Astrocyte of the spinal cord (primary cell): ENCODE measurements at places on chromosomes 16 and 17.

- DNase-seq, result no peak
Measured at GRCh38 chr17:60724647-60725046, 47.0 kb downstream of the BCAS3 start.

DNA sequence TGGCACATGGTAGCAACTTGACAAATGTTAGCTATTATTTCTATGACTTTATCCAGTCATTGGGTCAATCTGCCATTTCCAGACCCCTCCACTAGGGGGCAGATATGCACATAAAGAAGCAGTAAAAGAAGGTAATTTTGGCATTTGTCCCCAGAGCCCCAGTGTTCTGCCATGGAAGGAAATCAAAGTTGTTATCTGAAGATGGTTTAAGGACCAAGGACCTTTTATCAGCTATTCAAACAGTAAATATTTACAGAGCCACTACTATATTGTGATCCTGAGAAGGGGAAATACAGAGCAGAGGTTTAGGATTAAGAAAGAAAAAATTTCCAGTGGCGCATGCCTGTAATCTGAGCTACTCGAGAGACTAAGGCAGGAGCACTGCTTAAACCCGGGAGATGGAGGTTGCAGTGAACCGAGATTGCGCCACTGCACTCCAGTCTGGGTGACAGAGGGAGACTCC is 20.0 kb downstream of the TRAF4 start:
- peak; percentile 82 for DNase-seq

GRCh38 chr17:79777894-79778503 is at the start of gene CBX2:
Gene CBX2, plus strand, starts transcription at chr17:79778148. Its CDS starts 88 bp downstream, at chr17:79778236.
- peak; percentile 49 for DNase-seq

- no peak for DNase-seq
Measured at GRCh38 chr16:56093055-56093454, 98.2 kb upstream of the GNAO1 start.

DNA sequence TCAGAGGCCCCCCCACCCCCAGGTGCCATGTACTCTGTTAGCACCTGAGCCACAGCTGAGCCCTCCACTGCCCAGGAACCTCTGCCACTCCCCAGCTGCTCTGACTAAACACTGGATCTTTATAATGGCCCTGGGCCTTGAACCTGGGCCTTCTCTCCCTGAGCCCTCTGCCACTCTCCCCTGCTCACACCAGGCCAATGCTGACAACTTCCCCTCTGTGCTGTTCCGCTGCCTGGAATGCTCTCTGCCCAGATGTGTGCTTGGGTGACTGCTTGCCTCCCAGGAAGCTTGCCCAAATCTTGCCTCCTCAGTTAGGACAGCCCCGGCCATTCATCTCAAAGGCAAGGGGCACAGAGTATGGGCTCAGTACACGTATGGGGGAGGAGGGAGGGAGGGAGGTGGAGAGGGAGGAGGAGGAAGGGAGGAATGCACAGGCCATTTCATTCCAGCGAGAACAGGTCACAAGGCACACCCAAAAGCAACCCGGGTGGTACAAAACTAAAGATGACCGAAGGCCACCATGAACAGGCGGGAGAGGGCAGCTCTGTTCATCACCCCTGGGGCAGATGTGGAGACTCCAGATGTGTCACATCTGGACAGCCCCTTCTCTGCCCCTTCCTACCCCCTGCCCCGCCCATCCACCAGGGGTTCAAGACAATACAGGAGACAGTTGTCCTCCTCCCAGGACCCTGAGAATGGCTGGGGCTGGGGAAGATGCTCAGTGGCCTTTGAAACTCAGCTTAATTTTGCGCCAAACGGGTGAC is 15.3 kb upstream of the TNFRSF13B start:
- DNase-seq, result no peak

- no peak for DNase-seq
Measured at GRCh38 chr17:68516732-68517131, 4.5 kb downstream of the PRKAR1A start.

GRCh38 chr17:13933441-13934276 is 135.6 kb upstream of the COX10 start:
- DNase-seq, result no peak

DNA sequence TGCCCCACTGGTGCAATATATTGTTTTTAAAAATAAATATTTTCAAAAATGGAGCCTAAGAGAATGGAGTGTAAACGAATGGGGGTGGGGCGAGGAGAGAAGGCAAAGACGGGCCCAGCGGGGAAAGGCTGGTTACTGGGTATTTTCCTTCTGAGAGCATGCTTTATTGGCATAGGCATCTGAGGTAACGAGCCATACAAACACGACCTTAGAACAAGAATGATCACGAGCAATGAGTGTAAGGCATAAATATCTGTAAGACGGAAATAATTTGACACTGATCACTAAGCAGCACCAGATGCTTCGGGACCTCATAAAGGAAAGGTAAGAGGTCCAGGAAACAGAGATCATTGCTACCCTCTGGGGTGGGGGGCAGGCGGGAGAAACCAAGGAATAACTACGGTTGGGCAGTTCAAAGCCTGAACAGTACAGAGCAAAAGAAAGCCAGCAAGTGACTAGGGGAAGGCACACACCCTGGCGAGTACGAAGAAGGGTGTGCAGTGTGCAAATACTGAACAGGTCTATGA is 959 bp downstream of the SSH2 start:
- DNase-seq, result peak; percentile 45

DNA sequence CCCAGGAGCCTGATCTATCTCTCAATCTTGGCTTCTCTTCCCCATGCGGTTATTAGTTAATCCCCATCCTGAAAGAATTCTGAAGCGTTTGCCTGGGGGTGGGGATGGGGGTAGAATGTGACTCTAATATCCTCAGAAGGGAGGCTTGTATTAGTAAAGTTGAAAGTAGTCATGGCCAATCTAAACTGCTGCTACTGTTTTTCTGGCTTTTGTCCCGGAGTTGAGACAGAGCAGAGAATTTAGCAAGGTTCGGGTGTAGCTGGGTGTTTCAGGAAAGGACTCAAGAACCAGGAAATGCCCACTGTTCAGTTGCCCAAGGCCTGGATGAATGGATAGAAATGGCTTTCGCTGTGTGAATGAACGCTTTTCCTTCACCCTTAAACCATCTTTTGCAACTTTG is 17.6 kb upstream of the ITGAM start:
- no peak for DNase-seq

DNA sequence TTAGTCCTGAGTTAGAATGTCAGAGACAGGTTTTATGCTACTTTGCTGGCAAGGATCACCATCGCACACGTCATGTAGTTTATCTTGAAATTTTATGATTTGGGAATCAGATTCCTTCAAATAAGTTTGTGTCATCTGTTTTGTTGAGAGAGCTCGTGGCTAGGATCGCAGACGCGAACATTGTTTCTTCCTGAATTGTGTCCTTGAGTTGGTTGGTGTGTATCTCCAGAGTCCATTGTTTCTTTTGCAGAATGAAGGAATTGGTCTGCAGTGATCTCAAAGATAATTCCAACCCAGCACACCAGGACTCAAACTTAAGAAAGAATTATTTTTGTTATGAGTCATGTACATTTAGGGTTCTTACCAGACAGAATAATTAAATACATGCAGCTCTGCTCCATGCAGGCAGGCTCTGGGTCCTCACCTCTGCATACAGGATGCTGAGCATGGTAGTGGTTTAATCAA is 51.6 kb downstream of the PRKCA start:
- peak; percentile 80 for DNase-seq

DNA sequence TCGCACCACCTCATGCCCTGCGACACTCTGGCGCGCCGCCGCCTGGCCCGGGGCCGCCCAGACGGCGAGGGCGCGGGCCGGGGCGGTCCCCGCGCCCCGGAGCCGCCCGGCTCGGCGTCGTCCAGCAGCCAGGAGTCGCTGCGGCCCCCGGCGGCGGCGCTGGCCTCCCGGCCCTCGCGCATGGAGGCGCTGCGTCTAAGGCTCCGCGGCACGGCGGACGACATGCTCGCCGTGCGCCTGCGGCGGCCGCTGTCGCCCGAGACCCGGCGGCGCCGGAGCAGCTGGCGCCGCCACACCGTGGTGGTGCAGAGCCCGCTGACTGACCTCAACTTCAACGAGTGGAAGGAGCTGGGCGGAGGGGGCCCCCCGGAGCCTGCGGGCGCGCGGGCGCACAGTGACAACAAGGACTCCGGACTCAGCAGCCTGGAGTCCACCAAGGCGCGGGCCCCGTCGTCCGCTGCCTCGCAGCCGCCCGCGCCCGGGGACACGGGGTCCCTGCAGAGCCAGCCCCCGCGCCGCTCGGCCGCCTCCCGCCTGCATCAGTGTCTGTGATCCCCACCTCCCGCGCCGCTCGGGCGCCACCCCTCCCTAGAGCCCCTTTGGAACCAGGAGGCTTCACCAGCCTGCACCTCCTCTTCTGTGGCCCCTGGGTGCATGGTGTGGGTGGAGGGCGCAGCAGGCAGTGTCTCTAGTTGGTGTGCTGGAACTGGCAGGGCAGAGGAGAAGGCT is 82.3 kb downstream of the ARHGAP23 start:
- DNase-seq, result peak; percentile 35

DNA sequence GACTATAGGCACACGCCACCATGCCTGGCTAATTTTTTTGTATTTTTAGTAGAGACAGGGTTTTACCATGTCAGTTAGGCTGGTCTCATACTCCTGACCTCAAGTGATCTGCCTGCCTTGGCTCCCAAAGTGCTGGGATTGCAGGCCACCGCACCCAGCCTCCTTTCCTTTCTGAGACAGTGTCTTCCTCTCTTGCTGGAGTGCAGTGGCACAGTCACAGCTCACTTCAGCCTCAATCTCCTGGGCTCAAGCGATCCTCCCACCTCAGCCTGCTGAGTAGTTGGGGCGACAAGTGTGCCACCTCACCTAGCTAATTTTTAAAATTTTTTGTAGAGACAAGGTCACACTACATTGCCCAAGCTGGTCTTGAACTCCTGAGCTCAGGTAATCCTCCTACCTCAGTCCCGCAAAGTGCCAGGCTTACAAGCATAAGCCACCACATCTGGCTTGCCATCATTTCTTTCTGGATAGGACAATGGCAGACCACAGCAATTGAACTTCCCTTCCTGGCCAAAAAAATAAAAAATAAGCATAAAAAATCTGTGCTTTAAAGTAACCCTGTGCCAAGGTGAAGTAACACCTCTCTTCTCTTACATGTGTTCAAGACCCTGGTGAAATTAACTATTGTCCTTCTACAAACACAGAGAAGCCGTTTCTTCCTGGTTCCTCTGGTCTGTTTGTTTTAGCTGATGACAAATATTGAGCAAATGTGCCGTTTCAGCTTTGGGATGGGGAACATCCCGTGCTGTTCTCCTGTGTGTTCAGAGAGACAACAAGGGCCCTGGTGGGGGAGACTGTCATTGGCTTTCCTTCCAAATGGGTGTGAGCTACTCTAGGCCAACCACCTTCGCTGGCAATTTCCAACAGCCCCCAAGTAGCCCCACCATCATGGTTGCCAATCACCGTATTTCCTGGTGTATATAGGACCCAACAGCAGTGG is 60.2 kb downstream of the EMP2 start:
- no peak for DNase-seq

- DNase-seq, result peak; percentile 79
Measured at GRCh38 chr16:69482410-69482991, 58.1 kb downstream of the CYB5B start.

- peak; percentile 86 for DNase-seq
Measured at GRCh38 chr17:4945176-4945943, 3.0 kb downstream of the PFN1 start.

- no peak for DNase-seq
Measured at GRCh38 chr17:77436058-77436442, 295.3 kb downstream of the SEC14L1 start.

DNA sequence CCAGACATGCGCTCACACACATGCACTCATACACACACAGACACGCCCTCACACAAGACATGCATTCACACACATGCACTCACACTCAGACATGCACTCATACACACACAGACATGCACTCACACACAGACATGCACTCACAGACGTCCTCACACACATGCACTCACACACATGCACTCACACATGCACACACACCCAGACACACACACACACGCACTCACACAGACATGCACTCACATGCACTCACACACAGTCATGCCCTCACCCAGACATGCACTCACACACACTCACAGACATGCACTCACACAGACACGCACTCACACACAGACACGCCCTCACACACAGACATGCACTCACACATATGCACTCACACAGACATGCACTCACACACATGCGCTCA is 2.1 kb upstream of the ZNF469 start:
- DNase-seq, result no peak

GRCh38 chr17:42891539-42892152 is 9.0 kb upstream of the G6PC1 start:
- DNase-seq, result no peak

GRCh38 chr17:42512733-42513251 is 23.2 kb upstream of the NAGLU start:
- DNase-seq, result no peak

DNA sequence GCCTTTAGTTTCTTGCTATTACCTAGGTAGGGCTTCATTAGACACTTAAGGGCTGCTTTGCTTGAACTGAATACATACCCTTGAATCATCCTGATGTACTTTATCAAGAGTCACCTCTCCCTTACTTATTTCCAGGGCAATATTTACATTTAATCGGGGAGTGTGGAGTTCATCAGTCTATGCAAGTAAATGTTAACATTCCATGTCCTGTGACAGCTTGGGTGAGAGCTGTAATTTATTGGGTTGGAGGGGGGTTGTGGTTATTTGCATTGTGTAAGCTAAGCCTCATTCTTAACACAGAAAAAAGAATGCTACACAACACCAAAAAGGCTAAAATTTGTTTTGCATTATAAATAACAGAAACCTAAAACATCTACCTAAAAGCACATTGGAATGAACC is 16.7 kb downstream of the KCNJ16 start:
- no peak for DNase-seq

- no peak for DNase-seq
Measured at GRCh38 chr17:77635176-77635575, 323.3 kb upstream of the TNRC6C start.

DNA sequence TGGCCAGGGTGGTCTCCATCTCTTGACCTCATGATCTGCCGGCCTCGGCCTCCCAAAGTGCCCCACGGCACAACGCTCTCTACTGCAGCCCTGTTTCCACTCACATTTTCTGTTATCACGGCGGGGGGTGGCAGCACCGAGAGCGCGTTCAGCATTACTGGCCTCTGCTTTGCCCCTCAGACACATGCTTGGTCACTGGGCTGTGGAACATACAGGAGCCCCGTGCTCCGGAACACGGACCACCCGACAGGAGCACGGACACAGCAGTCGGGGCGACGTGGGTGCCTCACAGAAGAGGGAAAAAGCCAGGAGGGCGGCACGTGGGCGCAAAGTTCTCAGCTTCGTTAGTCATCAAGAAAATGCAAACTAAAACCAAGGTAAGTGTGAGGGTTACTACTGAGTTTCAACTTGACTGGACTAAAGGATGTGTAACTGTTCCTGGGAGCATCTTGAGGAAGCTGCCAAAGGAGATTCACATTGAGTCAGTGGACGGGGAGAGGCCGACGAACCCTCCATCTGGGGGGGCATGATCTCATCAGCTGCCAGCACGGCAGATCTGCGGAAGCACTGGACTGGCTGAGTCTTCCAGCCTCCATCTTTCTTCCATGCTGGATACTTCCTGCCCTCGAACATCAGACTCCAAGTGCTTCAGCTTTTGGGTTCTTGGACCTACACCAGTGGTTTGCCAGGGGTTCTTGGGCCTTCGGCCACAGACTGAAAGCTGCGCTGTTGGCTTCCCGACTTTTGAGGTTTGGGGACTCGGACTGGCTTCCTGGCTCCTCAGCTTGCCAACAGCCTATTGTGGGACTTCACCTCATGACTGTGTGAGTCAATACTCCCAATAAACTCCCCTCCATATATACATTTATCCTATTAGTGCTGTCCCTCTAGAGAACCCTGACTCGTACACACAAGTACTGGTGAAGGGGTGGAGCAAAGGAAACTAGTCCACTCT is 106.8 kb downstream of the ZNF778 start:
- DNase-seq, result peak; percentile 91

GRCh38 chr17:32590974-32591373 is 104.2 kb downstream of the CDK5R1 start:
- no peak for DNase-seq
